ENCODE measurements at places on chromosomes 5 and 9. TPM values are rescaled to one million over a fixed set of nuclear protein-coding genes. Genes with fewer than 3 reads are reported as not detected.

- DNase-seq, result no peak
Observed at GRCh38 chr5:157233515-157233914, 32.4 kb upstream of the CYFIP2 start.

DNA sequence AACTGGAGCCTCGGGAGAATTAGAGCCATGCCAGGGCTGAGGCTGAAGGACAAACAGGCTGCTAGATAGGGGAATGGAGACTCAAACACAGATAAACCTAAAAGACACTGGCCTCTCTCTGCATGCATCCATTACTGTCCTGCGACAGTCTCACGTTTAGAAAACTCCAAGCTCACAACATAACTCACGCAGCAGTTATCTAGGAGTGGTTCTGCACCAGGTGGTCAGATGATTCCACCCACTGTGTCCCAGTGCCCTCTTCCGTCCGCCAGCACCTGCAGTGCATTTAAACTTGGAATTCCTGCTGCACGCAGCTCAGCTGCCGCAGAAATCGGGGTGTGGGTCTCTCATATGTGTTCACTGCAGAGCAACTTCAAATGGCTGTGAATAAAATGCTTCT is 272.6 kb upstream of the IRX2 start:
- no peak for DNase-seq

DNA sequence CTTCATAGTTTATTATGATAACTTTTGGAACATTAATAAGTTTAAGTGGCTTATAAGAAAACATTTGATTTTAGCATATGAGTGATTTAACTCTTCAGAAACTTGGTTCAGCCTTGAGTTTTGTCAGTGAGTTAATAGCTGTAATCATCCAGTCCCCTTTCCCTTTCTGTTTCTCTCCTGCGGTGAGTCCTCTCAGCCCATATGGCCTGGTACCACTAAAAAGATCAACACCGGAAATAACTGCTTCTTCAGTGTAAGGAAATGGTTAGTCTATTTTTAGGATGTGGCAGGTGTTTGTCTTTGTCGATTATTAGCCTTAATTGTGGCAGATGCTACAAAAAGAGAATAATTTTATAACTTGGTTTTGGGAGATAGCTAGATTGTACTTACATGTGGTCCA is 120.2 kb upstream of the GRHPR start:
- peak; percentile 73 for DNase-seq

- no peak for DNase-seq
Observed at GRCh38 chr5:142311725-142312124, 13.1 kb downstream of the SPRY4 start.

- no peak for DNase-seq
Observed at GRCh38 chr5:34412736-34413135, 243.4 kb upstream of the RAI14 start.

DNA sequence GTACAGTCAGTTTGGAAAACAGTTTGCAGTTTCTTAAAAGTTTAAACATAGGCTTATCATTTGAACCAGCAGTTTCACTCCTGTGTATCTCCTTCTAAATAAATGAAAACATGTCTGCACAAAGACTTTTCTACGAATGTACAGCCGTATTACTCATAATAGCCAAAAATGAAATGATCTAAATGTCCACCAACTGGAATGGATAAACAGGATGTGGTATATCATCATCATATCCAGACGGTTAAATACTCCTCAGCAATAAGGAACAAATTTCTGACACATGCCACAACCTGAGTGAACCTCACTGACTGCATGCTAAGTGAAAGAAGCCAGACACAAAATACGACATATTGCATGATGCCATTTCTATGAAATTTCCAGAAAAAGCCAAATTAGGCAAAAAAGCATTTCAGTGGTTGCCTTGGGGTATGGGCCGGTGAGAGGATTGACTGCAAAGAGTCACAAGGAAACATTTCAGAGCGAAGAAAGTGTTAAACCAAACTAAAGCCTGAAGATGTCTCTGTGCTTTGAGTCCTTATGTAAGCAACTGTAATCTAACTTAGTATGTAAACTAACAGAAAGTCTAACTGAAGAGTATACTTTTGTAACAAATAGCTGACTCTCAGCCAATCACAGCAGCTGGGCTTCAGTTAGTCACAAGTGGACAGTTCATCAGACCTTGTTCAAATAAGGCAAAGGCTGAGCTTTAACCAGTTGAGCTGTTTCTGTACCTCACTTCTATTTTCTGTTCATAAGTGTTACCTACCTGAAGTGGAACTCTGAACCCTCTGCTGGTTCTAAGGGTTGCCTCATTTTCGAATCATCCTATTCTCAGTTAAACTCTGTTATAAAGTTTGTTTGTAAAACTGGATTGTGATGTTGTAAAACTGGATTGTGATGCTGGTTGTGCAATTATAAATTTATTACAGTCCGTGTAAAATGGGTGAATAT is 65.2 kb downstream of the TRIO start:
- no peak for DNase-seq

- no peak for DNase-seq
Observed at GRCh38 chr9:98902516-98902915, 41.2 kb upstream of the COL15A1 start.

DNA sequence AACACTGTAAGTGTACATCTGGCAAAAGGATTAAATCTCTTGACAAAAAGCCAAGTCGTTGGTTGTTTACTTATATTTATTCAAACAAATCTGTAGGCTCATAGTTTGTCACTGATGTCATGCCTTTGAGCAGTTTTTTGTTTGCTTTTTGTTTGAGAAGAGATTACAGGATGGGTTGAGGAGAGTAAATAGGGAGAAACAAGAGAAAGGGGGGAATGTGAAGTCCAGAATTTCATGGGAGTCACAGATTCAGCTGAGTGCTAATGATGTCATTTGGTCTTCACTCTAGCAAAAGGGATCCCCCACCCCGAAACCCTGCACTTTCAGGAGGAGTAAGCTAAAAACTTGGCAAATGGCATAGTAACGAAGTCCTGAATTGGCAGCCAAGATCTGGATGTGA is 337.4 kb downstream of the GLIS3 start:
- DNase-seq, result no peak

DNA sequence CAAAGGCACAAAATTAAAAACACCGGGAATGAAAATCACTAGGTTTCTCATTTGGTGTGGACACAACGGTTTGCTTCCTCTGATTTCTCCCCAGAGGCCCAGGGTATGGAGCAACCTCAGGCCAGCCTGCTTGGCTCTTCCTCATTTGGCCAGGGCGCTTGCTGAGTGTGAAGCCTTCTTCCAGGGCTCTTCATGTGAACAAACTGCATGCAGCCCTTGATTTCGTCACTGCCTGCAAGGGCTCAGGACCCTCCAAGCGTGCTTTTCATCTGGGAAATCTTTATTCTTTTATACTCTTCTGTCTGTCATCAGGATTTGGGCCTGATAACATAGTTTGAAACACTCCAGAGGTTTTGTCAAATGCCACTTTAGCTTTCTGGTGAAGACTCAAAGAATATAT is 122.6 kb upstream of the KLF4 start:
- DNase-seq, result no peak

GRCh38 chr9:133957328-133957727 is 34.8 kb downstream of the VAV2 start:
- no peak for DNase-seq

GRCh38 chr9:112719241-112719691 is 1.3 kb upstream of the INIP start:
- DNase-seq, result no peak

- DNase-seq, result peak; percentile 73
Observed at GRCh38 chr5:144191998-144192397, 21.3 kb downstream of the KCTD16 start.

The ALDOB gene
- total RNA-seq, result not detected

The IFNA7 gene
- not detected for total RNA-seq

The ANKRD20A1 gene
- total RNA-seq, result 0.64 TPM
